ENCODE measurements at places on chromosomes 16 and 17. TPM values are rescaled to one million over a fixed set of nuclear protein-coding genes. Genes with fewer than 3 reads are reported as not detected.

GRCh38 chr17:16934836-16935235 lies 37.1 kb downstream of the TNFRSF13B start:
- DNase-seq = no peak

The SSTR5 gene
- not detected for total RNA-seq

GRCh38 chr16:29820271-29820701 lies at the start of gene MVP:
Gene MVP (plus strand): TSS chr16:29820462. CDS start chr16:29830550, 10,088 bp downstream.
- DNase-seq = no peak

DNA sequence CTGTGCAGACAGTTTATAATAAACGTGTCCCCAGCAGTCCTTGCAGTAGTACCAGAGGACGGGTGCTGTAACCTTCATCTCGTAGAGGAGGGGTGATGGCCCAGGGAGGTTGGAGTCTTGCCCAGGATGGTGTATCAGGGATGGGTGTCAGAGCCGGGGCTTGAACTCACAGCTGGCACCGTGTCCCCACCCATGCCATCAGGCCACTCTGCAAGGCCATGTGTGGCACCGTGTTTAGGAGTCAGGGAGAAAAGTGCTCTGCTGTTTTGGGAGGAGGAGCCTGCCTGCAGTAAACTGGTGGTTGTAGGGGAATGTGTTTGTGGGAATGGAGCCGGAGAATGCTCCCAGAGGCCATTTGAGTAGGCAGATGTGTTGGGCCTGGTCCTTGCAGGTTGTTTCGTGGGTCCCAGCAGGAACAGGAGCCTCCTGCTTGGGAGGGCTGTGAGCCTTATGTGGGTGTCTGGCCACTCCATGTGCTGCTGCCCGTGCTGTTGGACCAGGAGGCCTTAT lies 1.7 kb downstream of the ADORA2B start:
- DNase-seq = no peak

DNA sequence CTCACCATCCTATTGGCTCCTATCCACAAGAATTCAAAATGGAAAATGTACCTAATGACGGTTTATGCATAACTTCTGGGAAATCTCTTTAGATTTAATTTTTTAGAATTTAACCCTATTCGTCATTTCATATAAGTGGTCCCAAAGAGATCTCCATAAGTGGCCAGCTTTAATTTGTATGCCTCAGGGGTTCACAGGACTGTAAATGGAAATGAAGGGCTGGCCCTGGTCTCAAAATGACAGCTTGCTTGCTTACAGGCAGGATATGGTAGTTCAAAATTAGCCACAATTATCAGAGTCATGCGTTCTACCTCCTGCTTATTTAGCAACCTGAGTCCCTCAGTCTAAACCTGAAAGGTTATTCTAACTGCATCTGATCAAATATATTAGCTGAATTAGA lies 6.6 kb upstream of the NACA2 start:
- DNase-seq = no peak

The P2RX5 gene
- total RNA-seq = 0.97 TPM

The SULT1A4 gene
- total RNA-seq = 4.4 TPM

DNA sequence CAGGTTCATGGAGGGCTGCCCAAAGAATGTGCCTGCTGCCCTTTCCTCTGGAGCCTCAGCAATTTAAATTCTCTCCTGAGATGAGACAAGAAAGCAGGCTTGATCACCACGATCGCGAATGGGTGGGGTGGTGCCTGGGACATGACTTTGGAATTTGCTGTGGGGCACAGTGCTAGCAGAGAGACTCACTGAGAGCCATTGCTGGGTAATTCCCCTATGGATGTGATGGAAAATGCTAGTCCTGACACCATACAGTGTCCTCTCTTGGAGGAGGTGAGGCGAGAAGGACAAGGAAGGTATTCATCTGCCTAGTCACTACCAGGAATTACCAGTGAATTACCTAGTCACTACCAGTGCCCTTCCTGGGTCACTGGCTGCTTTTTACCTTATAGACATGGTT lies 15.5 kb downstream of the FAM20A start:
- DNase-seq = no peak

DNA sequence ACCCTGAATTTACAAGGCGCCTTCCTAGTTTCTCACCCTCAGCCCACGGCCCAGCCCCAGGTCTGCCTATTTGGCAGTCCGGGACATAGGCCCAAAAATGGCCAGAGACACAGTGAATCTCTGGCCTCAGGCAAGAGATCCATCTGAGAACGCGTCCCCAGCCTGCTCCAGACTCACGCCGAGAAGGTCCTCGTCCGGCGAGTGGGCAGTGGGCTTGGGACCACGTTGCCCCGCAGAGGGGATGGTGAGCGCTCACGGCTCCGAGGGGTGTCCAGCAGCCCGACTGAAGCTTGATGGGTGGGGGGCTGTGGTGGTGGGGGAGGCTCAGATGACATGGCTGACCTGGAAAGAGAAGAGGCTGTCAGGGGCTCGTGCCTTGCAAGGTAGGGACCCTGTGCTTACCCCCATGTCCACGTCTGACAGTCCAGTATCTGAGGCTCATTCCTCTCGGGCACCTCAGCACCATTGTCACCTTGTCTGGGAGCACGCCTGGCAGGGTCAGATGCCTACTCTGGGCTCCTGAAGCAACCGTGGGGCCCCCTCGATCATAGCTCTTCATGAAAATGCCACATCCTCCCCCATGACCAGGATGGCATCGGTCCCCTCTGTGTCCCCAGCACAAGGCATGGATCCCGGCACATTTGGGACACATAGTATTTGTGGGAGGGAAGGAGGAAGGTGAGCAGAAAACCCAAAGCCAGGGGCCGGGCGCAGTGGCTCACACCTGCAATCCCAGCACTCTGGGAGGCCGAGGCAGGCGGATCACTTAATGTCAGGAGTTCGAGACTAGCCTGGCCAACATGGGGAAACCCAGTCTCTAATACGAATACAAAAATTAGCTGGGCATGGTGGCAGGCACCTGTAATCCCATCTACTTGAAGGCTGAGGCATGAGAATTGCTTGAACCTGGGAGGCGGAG lies 9.6 kb downstream of the CARHSP1 start:
- no peak for DNase-seq

The GOSR1 gene
- 40.0 TPM for total RNA-seq

The CCL3 gene
- total RNA-seq = not detected

- DNase-seq = no peak
Measured at GRCh38 chr17:79087428-79088143, 13.0 kb downstream of the ENGASE start.

The OR1E1 gene
- total RNA-seq = not detected

DNA sequence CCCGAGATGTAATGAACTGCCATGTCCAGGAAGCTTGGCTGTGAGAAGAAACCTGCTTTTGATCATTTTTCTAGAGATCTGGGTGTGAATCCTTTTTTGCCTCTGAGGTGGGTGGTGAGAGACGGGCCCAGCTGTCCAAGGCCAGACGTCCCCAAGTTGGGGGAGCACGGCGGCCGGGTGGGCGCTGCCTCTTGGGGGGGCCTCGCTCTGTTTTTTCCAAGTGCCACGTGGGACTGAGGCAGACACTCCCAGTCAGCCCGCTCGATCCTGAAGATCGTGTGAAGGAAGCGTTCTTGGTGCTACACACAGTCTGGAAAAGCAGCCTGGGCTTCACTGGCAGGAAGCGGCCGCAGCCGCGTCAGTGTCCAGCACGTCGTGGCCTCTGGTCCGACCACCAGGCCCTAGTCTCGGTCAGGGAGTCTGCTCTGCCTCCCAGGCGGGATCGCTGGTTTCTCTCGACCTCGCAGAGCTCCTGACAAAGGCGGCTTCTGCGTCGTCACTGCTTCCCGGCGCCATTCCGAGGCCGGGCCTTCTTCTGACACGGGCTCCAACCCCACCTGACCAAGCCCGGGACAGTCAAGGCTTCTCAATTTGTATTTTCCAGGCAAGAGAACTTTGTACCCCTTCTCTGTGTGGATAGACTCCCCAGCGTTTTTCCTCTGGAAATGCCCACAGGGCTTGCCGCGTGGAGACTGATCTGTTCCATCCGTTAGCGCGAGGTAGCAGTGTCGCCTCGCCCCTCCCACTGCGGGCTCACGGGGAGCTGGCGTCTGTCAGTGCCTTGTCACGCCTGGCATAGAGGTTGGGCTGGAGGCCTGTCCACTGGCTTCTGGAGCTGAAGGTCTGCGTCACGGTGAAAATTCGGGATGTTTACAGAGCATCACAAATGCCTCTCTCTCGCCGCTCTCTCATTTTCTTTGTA lies 12.4 kb downstream of the PRSS27 start:
- DNase-seq = no peak

DNA sequence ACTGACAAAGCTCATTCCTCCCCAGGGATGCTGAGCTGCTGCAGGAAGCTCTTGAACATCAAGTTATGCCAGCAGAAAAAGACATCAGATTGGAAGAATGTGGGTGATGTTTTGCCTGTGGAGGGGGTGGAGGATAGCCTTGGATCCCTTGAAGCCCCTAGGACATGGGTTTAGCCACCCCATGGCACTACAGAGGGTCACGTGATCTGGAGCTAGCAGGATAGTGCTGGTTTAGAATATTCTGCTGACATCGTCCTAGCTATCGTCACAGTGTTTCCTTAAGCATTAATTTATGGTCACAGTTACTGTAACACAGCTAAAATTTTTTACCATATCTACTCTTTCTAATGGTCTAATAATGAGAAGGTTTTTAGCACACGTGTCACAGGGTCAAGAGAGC lies 20.2 kb upstream of the MON1B start:
- no peak for DNase-seq

DNA sequence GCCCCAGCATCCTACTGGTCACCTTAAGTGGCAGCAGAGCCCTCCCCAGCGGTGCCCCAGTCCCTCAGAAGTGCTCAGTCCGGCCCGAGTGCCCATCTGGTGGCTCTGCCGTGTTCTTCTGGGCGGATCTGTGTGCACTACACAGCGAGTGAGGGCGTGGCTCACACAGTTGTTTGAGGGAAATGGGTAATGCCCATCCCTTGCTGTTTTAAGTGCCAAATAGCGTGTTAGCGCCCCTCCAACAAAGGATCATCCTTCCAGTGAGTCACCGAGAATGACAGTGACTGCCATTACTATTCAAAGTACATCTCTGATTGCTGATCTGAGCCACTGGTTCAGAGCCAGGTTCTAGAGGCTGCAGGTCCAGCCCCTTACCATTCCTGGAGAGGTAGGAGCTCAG lies 152.0 kb downstream of the LGALS9B start:
- DNase-seq = no peak

DNA sequence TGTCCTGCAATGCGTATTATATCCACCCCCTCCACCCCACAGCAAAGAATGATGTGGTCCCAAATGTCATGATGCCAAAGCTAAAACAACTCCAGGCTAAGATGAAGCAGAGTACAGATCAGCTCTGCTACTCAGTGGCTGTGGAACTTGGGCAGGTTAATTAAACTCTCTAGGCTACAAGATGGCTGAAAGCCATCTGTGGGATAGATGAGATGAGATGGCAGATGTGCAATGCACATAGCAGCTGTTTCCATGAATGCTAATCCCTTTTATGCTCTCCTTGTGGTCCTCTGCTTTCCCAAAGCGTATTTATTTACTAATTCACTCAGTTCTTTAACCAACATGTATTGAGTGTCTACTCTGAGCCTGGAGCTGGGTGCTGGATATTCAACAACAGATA lies 114.4 kb downstream of the GRIN2A start:
- DNase-seq = no peak

- no peak for DNase-seq
Measured at GRCh38 chr16:70660672-70661350, 14.5 kb downstream of the IL34 start.

The DHRS11 gene
- 11.1 TPM for total RNA-seq

- DNase-seq = no peak
Measured at GRCh38 chr17:82553210-82553930, 33.8 kb downstream of the FOXK2 start.

GRCh38 chr16:11737713-11738112 lies 4.9 kb downstream of the TXNDC11 start:
- DNase-seq = no peak

DNA sequence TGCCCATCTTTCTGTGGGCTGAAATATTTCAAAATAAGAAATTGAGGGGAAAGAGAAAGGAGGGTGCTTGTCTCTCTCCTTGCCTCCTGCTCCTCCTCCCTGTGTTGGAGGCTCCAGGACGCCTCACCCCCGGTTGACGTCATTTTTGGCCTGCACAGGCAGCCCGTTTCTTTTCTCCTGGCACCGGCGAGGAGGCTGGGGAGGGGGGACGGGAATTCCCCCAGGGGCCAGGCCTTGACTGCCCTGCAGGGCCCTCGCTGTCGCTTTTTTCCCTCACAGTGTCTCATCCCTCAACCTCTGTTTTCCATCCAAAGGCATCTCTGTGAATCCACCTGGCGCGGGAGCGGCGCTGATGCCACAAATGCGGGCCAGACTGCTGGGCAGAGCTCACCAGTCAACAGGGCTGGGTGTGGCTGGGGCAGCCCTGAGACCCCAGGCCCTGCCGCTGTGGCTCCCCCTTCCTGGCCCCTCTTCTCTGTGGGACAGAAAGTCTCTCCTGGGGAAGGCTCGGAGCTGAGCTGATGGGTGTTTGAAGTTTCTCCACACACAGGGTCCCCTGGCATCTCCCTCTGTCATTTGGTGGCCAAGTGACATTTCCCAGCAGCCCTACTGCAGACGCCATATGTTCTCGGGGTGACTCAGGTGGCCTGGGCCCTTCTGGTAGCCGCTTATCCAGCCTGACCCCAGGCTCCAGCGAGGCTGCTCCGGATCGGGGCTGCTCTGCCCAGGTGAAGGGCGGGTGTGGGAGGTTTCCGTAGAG lies 16.0 kb downstream of the CENPX start:
- no peak for DNase-seq

DNA sequence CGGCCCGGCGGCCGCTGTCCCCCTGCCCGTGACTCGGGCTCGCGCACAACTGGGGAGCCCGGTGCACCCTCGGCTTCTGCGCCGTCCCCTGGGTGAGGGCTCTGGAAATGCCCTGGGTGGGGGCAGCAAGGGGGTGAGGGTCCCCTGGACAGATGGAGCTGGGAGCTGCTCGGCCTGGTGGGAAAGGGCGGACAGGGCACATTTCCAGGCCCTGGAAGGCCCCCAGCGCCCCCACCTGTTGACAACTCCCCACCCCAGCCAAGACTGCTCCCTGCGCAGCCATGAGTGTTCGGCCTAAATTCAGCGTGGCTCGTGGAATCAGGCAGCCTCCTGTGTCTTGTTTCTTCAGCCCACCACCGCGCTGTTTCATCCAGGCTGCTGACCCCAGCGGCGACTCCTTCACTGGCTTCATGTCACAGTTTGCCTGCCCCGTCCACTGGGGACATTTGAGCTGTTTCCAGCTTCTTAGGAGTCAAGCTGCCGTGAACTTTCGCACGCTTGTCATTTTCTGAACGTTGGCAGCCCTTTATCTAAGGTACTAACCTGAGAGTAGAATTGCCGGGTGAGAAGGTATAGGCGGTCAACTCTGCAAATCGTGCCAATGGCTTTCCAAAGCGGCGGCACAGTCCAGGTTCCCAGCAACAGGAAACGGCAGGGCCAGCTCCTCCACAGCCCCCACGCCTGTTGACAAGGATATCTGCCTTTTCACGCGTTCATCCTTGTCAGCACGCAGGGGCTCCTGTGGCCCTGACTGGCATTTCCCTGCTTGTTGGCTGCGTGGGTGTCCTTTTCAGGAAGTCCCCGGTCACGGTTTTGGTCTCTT lies 895 bp downstream of the UTS2R start:
- no peak for DNase-seq

- DNase-seq = no peak
Measured at GRCh38 chr17:47789611-47790561, 31.7 kb downstream of the OSBPL7 start.
